ENCODE measurements at places on chromosomes 12 and 14. TPM values are rescaled to one million over a fixed set of nuclear protein-coding genes. Genes with fewer than 3 reads are reported as not detected.

DNA sequence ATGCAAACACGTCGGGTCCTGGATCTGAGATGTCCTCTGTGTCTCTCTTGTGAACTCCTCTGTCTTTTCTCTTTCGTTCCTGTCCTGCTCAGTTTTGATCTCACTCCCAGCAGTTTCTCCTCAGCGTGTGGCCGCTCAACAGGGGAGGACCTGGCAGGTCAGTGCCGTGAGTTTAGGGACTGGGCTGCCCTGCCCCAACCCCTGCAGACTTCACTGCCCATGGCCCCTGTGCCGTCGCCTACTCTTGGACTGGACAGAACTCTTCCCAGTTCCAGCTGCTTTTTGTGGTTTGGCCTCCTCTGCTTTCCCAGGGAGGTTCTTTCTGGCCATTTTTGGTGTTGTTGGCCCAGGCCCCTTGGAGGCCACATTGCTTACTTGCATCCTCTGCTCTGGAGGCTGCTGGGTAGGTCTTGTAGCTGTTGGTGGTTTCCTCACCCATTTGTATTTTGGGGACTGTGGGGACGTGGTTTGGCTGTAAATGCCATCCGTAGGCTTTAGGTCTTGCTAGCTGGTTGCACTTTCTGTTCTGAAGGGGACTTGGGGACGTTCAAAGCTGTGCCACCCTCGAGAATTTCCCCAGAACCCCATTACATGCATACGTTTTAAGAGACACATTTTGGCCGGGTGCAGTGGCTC lies 20.0 kb upstream of the DNAH10 start:
- no peak overlapping the region for H3K4me3 ChIP-seq
- H3K4me1 ChIP-seq: no peaks in the 10 kb centered on the region
- no peaks in the 10 kb centered on the region for H3K27me3 ChIP-seq
- peaks cover 100% of the 10 kb centered on the region for H3K36me3 ChIP-seq
- no peak for DNase-seq
- no peak overlapping the region for H3K27ac ChIP-seq

GRCh38 chr12:114302117-114302516 lies 103.8 kb downstream of the TBX5 start:
- H3K4me3 ChIP-seq: no peak overlapping the region
- no peak overlapping the region for H3K27ac ChIP-seq
- no peaks in the 10 kb centered on the region for H3K36me3 ChIP-seq
- H3K4me1 ChIP-seq: no peaks in the 10 kb centered on the region
- H3K27me3 ChIP-seq: no peaks in the 10 kb centered on the region
- DNase-seq: no peak

DNA sequence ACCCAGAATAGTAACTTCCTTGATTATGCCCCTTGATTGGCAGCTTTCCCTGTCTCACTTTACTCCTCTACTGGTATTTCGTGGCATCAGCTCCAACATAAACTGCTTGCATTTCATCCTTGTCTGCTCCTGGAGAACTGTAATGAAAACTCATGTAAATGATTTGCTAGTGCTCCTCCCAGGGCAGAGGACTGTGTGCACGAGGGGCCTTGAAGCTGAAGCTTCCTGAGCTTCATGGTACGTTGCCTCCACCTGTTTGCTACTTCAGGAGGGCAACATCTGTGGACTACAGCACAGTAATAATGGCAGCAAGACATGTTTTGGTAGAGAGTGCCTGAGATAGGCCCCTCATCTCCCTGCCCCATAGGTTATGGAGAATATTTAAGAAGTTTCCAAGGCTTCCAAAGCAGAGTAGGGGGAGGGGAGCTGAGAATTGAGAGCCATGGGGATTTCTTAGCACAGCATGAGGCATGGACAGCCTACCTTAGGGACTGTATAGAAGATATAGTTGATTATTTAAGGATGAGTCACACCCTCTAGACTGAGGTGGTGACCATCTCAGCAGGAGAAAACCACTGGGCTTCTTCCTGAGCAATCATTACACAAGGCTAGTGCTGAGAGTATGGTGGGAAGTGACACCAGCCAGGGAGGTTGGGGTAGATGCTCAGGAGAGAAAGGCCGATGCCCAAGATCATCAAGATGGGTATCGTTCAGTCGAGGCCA lies 29.5 kb downstream of the CCDC198 start:
- no peaks in the 10 kb centered on the region for H3K36me3 ChIP-seq
- H3K4me1 ChIP-seq: no peaks in the 10 kb centered on the region
- H3K4me3 ChIP-seq: no peak overlapping the region
- no peak for DNase-seq

DNA sequence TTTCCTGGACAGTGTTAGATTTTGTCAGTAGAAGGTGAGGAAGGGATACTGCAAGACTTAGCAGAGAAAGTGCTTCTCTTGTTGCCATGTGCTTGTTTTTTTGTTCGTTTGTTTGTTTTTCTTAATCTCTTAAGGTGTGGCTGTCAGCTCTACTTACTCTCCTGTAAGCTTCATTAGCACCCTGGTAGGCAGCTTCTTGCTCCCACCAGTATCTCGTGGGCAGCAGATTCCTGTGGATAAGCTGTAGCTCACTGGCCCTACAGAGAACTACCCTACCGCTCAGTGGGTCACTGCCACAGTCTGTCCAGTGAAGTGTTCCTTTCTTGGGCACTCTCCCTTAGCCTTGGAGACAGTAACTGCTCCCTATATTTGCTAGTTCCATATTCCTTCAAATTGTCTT lies 30.1 kb downstream of the VRK1 start:
- H3K27me3 ChIP-seq: no peaks in the 10 kb centered on the region
- H3K4me1 ChIP-seq: peaks cover 14% of the 10 kb centered on the region
- peak; percentile 22 for DNase-seq

DNA sequence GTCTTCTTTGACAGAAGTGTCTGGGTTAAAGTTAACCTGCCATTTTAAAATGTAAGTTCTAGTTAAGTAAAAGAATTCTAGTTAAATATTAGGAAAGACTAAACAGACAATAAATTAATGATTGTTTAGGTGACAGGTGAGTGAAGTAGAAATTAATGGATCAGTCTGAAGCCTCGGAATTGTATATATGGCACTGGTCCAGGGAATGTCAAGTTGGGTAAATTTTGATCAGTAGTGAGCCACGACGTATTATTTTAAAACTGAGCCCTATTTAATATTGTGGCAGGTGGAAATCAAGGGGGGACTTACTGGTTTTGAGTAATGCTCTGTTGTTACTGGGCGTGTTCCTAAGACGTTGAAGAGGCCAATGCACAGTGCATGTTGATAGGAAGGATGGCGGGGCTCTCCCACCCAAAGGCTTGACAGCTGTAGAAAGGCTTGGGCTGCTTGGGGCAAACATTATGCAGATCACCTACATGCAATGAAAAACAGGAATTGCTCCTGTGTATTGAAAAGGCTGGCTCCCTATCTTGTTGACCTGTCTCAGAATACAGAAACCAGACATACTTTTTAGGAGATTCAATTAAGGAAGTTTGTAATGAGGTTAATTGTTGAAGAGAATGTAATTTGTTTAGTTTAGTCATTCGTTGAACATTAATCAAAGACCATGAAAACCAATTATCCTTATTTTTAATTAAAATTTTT lies 5.9 kb upstream of the PPFIBP1 start:
- no peaks in the 10 kb centered on the region for H3K27me3 ChIP-seq
- no peak overlapping the region for H3K27ac ChIP-seq
- peaks cover 5% of the 10 kb centered on the region for H3K4me1 ChIP-seq
- no peaks in the 10 kb centered on the region for H3K36me3 ChIP-seq
- no peak for DNase-seq

DNA sequence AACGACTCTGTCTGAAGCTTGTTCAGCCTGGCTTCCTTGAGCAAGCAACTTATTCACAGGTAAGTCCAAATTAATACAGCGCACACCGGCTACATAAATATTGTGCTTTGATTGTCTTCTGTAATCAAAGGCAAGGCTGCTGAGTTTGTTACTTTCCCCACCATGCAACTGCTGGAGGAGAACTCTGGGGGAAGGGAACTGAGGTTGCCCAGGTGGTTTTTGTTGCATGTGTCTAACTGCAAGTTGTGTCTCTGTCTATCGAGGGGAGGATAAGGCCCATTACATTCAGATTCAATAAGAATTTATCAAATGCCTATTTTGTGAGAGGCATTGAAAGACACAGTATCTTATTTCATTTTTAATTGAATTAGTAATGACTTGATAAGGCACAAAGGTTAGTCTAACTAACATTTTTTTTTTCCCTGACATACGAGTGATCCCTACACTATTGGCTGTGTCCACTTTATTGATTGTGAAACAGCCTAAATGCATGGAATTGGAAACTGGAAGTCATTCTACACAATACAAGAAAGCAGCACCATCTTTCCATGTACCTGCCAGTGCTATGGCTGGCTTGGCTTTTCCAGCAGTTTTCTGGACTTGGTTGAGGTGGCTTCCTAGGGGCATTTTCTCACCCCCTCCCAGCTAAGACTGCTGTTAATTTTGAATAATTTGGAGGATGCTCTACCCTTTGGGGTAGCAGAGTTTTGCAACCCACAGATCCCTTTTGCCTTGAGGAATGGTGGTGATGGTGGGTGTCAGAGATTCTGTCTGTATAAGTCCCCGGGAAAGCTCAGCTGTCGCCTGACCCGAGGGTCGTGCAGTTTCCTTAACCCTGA lies 951 bp upstream of the CHST11 start:
- H3K4me3 ChIP-seq: peak overlapping the region; percentile 89
- peaks cover 39% of the 10 kb centered on the region for H3K4me1 ChIP-seq
- H3K27me3 ChIP-seq: no peaks in the 10 kb centered on the region
- no peak for DNase-seq
- peak overlapping the region; percentile 94 for H3K27ac ChIP-seq
- no peaks in the 10 kb centered on the region for H3K36me3 ChIP-seq

DNA sequence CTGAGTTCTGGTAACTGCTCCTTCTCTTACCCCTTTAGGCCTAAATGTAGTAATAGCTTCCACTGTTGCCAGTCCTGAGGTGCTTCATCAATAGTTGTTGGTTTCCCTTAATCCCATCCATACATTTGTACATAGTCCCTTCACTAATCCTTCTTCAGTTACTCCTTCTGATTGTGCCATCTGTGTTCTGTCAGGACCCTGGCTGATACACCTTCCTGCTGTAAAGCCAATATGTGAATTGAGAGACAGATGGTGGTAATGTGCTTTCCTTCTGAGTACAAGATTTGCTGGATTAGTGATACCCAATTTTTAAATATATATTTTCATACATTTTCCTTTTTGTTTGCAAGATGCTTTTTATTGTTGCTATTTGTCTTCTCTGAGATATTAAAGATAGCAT lies 66.4 kb downstream of the OTOGL start:
- no peaks in the 10 kb centered on the region for H3K36me3 ChIP-seq
- H3K27me3 ChIP-seq: no peaks in the 10 kb centered on the region
- H3K4me1 ChIP-seq: no peaks in the 10 kb centered on the region

DNA sequence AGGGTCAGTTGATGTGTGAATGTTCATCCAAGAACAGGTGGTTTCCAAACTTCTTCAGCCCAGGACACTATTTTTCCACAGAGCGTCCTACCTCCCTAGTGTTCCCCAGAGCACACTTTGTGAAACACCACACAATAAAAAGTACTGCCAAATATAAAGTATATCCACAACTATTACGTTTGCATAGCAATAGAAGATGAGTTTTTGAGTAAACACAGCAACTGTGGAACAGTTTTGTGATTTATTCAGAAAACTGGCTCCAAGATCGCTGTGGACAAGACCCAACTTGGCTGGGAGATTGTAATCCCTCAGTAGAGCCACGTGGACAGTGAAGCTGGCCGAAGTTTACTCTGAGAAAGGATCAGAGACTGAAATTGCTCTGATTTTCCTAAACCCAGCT lies 14.5 kb upstream of the MAP1LC3B2 start:
- no peak overlapping the region for H3K4me3 ChIP-seq
- peaks cover 7% of the 10 kb centered on the region for H3K4me1 ChIP-seq
- H3K27ac ChIP-seq: no peak overlapping the region

GRCh38 chr14:61622051-61622450 lies 73.3 kb upstream of the HIF1A start:
- H3K27ac ChIP-seq: no peak overlapping the region
- no peaks in the 10 kb centered on the region for H3K4me1 ChIP-seq
- DNase-seq: no peak

DNA sequence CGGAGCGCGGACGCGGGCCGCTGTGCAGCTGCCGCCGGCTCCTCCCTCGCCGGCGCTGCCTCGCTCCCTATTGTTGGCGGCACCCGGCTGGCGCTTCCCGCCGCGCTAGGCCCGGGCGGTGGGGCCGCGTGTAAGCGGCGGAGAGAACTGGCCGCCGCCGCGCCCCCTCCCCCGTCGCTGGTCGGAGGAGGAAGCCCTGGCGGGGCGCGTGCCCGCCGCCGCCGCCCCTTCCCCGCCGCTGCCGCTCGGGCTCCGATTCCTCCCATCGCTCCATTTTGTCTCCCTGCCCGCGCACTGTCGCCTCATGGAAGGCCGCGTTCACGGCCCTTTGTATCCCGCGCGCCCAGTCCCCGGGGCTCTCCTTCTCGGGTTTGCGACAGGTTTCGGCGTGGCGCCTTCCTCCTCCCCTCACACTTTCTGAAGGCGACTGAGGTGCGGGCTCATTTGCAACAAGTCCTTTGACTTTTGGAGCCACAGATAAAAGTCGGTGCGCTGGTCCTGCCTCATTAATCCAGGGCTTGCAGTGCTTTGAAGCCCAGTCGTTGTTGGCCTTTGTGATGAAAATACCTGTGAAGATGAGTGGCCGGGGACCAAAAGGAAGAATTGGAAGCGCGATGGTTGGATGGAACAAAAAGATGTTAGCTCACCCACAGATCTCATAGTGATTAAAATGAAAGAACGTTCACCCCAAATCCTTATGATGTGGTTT lies 707 bp downstream of the CPSF6 start:
- H3K36me3 ChIP-seq: no peaks in the 10 kb centered on the region
- DNase-seq: peak; percentile 81
- peak overlapping the region; percentile 99 for H3K27ac ChIP-seq
- H3K4me1 ChIP-seq: peaks cover 58% of the 10 kb centered on the region
- no peaks in the 10 kb centered on the region for H3K27me3 ChIP-seq
- peak overlapping the region; percentile 84 for H3K4me3 ChIP-seq

- DNase-seq: no peak
- no peaks in the 10 kb centered on the region for H3K36me3 ChIP-seq
- H3K4me3 ChIP-seq: no peak overlapping the region
- peaks cover 82% of the 10 kb centered on the region for H3K27me3 ChIP-seq
- H3K27ac ChIP-seq: no peak overlapping the region
Observed at GRCh38 chr12:113587720-113588119, 116.0 kb upstream of the LHX5 start.

DNA sequence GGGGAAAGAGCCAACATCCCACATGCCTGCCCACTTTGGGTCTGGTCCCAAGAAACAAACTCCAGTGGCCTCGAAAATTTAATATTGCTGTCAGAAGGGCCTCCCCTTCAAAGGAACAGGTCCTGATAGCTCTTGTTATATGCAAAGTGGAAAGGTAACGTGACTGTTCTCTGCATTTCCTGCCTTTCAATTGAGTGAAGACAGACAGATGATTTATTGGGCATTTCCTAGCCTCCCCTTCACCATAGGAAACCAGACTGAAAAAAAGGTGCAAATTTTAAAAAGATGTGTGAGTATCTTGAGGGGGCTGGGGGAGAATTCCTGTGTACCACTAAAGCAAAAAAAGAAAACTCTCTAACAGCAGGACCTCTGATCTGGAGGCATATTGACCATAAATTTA lies 235.2 kb downstream of the ZFP36L1 start:
- peaks cover 46% of the 10 kb centered on the region for H3K4me1 ChIP-seq
- no peak overlapping the region for H3K27ac ChIP-seq
- no peak overlapping the region for H3K4me3 ChIP-seq
- no peaks in the 10 kb centered on the region for H3K36me3 ChIP-seq

- no peaks in the 10 kb centered on the region for H3K27me3 ChIP-seq
- no peak overlapping the region for H3K27ac ChIP-seq
- peak; percentile 66 for DNase-seq
Observed at GRCh38 chr12:12521044-12521485, 41.6 kb downstream of the DUSP16 start.

ADAM21 gene
- total RNA-seq: not detected

PRH2 gene
- not detected for total RNA-seq

MANSC1 gene
- total RNA-seq: 8.8 TPM

CHD8 gene
- 93.9 TPM for total RNA-seq

DYNLL1 gene
- 27.2 TPM for total RNA-seq

PITPNM2 gene
- 5.2 TPM for total RNA-seq

ING4 gene
- 47.0 TPM for total RNA-seq

ENDOU gene
- total RNA-seq: not detected

DYRK2 gene
- 22.8 TPM for total RNA-seq

TRIAP1 gene
- total RNA-seq: 6.7 TPM

LMNTD1 gene
- not detected for total RNA-seq

All from stomach (tissue), 19 donors.